ENCODE measurements at places on chromosomes 7 and 10. TPM values are rescaled to one million over a fixed set of nuclear protein-coding genes. Genes with fewer than 3 reads are reported as not detected.

The C7orf57 gene
- total RNA-seq, result 0.24 TPM

The LRRN3 gene
- not detected for total RNA-seq

The OPALIN gene
- not detected for total RNA-seq

The GIMAP8 gene
- total RNA-seq, result not detected

The HOGA1 gene
- 1.5 TPM for total RNA-seq

The POMZP3 gene
- total RNA-seq, result 22.4 TPM

The LRRTM3 gene
- not detected for total RNA-seq

The IFIT1B gene
- total RNA-seq, result not detected

The FRAT1 gene
- 2.2 TPM for total RNA-seq

The HMX2 gene
- total RNA-seq, result 0.15 TPM

The TSPAN33 gene
- 6.4 TPM for total RNA-seq

The LIPM gene
- not detected for total RNA-seq

The MYOZ1 gene
- not detected for total RNA-seq

The JAKMIP3 gene
- 1.6 TPM for total RNA-seq

The PPP1R17 gene
- not detected for total RNA-seq

The VENTX gene
- total RNA-seq, result not detected

Measured in A549 treated with RU486 at 1 μM for 4 hours (cell line).